Mesothelial cell of epicardium (in vitro differentiated cells): ENCODE measurements at places on chromosomes 16 and 17.

DNA sequence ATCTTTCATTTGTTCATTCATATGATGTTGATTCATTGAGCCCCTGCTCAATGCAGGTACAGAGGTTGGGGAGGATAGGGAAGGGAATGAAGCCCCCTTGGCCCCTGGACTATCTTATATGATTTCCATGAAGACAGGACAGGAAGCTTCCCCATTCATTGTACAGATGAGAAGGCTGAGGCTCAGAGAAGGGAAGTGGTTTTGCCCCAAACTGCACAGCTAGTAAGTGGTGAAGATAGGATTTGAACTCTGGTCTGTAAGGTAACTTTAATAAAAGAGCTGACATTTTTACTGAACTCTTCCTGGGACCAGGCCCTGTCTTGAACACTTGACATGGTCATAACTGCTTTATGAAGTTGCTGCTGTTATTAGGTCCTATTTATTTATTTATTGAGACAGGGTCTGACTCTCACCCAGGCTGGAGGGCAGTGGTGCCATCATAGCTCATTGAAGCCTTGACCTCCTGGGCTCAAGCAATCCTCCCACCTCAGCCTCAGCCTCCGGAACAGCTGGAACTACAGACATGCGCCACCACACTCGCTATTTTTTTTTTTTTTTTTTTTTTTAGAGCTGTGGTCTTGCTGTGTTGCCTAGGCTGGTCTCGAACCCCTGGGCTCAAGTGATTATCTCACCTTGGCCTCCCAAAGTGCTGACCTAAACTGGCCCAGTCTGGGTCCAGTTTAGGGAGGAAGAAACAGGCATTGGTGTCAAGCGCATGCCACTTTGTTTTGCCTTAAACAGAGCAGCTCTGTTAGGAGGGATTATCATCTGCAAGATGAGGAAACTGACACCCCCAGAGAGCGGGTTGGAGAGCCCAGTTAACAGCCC is 5.0 kb downstream of the CTF1 start:
- DNase-seq = no peak

DNA sequence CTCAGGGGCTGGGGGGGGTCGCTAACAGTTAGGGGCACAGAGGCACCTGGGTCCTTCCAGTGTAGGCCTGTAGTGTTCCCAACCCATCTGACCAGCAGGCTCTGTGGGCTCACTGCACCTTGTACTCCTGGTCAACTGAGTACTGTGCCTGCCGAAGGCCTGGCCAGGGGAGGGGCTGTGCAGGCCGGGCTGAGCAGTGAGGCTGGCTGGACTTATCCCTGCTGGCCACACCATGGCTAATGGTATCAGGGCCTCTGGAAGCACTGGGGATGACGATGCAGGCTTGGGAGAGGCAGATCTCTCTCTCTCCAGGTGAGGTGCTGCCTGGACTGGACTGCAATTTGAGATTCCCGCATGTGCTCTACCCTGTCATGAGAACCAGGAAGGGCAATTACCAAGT is 58.9 kb upstream of the SDK2 start:
- no peak for DNase-seq

GRCh38 chr16:17483351-17483750 is 12.6 kb upstream of the XYLT1 start:
- DNase-seq = no peak

DNA sequence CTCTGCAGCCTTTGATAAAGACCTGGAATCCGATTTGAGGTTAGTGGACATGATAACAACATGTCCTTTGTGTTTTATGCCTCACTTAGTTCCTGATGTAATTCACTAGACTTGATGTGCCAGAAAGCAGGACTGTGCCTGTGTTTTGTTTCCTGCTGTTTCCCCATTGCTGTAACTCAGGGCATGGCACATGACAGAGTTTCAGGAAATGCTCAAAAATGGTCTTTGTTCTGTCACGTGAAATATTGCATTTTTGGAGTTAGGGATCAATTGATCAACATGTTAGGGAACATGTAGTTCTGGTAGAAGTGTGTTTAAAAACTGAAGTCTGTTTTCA is 32.8 kb downstream of the DHX38 start:
- DNase-seq = no peak

DNA sequence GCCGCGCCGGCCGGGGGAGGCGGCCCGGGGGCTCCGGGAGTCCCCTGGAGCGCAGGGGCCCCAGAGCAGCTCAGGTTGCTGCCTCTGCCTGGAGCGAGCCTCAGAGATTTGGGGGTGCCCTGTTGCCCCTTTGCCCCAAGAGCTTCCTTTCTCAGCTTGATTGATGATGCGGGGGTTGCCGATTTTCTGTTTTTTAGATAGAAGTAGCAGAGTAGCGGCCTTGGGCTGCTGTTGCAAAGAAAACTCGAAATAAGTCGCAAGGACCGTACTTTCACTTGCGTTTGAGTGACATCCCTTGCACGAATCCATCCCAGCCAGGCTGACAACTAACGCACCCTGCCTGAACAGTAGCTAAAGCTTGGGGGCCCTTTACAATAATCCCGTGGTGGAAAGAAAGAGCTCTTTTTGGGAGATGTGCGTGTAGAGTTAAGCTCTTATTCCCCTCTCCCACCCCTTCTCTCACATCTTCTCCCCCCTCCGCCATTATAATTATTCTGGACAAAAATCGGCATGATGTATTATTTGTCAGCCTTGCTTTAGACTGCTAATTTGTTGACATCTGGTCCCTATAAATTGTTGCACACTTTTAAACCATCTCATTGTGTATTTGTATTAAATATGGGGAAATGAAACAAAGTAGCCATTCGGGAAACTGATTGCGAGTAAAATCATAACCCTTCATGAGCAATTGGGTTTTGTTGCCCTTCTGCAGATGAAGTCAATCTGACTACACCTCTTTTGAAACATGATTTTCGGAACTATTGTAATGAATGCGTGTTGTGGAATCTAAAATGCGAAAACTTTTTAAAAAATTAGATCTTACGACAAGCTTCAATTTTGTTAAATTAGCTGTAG is 873 bp downstream of the USP10 start:
- no peak for DNase-seq

- no peak for DNase-seq
Measured at GRCh38 chr17:80796430-80796861, 195.2 kb upstream of the CHMP6 start.
